ENCODE measurements at places on chromosomes 2 and 18. TPM values are rescaled to one million over a fixed set of nuclear protein-coding genes. Genes with fewer than 3 reads are reported as not detected.

Gene NGEF
- 0.44 TPM for total RNA-seq

Gene ELP2
- total RNA-seq, result 123 TPM

Gene LCT
- total RNA-seq, result under 0.01 TPM

Gene RBFA
- total RNA-seq, result 23.7 TPM

Gene GPR45
- total RNA-seq, result not detected

Gene FAHD2B
- 8.3 TPM for total RNA-seq

Gene RAX
- not detected for total RNA-seq

Gene ECEL1
- not detected for total RNA-seq

Gene VSNL1
- total RNA-seq, result 0.29 TPM

Gene MAT2A
- total RNA-seq, result 200 TPM

Gene CRYGA
- not detected for total RNA-seq

Gene FHOD3
- total RNA-seq, result 22.3 TPM

Gene RNU2-63P
- total RNA-seq, result not detected

Gene PTPRN
- total RNA-seq, result 3.6 TPM

Gene ALPG
- total RNA-seq, result not detected

Gene SERPINB12
- not detected for total RNA-seq

Gene UGT1A8
- not detected for total RNA-seq

Gene GREB1L
- not detected for total RNA-seq

Gene SLC16A14
- total RNA-seq, result 2.6 TPM
